ENCODE measurements at places on chromosomes 13 and 19.

DNA sequence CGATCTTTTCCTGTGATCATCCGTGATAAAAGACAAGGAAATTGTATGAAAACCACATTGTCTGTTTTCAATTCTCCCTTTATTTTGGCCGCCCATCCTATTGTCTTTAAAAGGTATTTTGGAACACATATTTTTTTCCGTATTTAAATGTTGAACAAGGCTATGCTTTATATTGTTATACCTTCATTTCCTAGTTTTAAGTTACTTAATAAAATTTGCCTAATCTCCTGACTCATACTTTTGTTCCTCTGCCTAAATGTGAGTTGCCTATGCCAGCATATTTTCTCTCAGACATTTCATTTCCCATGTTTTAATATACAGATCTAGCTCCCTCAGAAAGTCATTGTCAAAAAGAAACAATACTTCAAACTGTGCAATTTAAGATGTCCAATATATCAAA is 104.2 kb downstream of the SLITRK6 start:
- DNase-seq, result no peak

- DNase-seq, result no peak
Observed at GRCh38 chr19:51531349-51532315, at the start of gene SIGLEC6. SIGLEC6 (minus strand) TSS chr19:51531670; CDS start chr19:51531648, 22 bp downstream.

GRCh38 chr13:21745307-21745706 is 74.4 kb downstream of the FGF9 start:
- DNase-seq, result no peak

- DNase-seq, result no peak
Observed at GRCh38 chr13:79486433-79487188, 5.7 kb downstream of the NDFIP2 start.

DNA sequence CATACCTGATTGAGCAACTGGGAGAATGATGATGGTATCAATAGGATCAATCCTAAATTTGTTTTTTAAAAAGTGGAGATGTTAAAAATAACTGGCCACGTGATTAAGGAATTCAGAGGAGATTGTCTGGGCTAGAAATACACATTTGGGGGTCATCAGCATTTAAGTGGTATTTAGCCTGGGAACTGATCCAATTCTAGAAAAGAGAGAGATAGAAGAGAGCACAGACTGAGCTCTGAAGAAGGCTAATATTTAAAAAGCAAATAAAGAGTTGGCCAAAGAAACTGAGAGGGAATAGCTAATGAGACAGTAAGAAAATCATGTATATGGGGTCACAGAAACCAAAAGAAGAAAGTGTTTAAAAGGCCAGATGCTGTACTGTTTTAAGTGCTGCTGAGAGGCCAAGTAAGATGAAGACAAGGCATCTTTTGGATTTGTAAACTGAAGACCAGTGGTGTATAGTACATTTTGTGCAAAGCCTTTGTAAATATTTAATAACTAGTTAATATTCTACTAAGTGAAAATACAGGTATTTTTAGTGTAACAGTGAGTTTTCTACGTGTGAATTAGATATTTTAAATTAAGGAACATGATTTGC is 40.2 kb downstream of the UBL3 start:
- DNase-seq, result no peak

- no peak for DNase-seq
Observed at GRCh38 chr19:6580313-6580712, 10.6 kb downstream of the CD70 start.

GRCh38 chr13:85148009-85148408 is 651.2 kb downstream of the SLITRK6 start:
- no peak for DNase-seq

GRCh38 chr13:105048677-105049076 is 1486.8 kb downstream of the EFNB2 start:
- no peak for DNase-seq

GRCh38 chr13:37070145-37070695 is 10.7 kb upstream of the SUPT20H start:
- DNase-seq, result no peak

- DNase-seq, result no peak
Observed at GRCh38 chr13:45100573-45101262, 19.6 kb upstream of the GTF2F2 start.

DNA sequence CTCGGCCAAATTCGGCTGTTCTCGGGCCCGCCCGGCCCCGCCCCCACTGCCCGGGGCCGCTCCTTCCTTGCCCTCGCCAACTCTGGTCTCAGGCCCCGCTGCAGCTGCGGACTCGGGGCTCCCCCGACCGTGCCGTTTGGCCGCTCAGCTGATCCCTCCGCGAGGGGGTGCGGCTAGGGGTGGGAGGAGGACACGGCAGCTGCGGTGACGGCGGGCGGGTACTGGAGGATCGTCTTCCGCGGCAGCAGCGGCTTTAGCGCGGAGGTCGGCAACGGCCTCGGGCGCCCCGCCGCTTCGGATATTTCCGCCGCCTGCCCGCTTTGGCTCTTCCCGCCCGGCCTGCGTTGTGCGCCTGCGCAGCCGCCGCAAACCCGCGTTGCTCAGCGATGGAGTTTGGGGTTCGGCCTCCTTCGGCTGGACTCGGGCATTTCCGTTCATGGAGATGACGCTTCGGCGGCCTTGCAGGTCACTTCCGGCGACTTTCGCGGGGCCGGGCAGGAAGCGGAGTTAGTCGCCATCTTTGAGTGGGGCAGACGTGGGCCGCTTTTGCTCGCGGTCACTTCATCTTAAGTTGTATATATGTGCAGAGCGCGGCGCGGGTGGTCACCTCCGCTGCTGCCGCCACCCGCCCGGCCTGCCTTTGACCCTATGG is 338 bp upstream of the UBE2M start:
- peak; percentile 98 for DNase-seq

GRCh38 chr13:80515296-80515695 is 174.4 kb upstream of the SPRY2 start:
- no peak for DNase-seq

DNA sequence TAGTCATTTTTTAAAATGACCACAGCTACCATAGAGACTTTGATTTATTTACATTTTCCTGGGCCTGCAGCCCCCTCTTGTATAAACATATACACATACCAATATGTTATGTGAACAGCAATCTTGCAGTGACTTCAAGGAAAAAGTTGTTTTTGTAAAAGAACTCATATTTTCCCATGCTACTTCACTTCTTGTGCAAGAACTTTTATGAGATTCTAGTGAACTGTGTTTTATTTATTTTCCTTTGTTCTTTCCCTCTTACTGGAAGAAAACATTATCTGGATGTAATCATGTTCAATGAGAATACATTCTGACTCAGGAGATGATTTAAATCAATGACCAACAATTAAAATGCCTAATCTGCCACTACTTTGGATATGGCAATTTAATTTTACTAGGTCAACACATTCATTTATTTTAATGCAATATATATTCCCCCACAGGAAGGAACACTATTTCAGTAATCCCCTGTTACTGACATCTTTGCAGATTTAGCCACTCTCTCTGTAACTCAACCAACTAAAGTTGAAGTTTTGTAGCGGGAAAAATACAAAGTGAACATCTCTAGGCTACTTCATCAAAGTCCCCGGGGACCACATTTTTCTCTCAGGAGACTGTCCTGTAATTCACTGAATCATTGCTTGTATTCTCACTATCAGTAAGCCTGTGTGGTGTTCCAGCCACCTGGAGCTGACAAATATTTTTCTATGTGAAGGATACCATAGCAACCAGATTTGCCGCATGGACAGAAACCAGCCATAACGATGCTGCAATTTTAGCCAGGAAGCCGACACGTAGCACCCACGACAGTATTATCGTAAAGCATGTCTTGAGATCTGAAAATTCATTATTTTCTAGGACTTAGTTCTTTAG is 90.5 kb downstream of the STARD13 start:
- no peak for DNase-seq

GRCh38 chr13:71721104-71721503 is 145.9 kb downstream of the DACH1 start:
- no peak for DNase-seq

- DNase-seq, result no peak
Observed at GRCh38 chr19:313169-313987, 22.2 kb upstream of the PLPP2 start.

DNA sequence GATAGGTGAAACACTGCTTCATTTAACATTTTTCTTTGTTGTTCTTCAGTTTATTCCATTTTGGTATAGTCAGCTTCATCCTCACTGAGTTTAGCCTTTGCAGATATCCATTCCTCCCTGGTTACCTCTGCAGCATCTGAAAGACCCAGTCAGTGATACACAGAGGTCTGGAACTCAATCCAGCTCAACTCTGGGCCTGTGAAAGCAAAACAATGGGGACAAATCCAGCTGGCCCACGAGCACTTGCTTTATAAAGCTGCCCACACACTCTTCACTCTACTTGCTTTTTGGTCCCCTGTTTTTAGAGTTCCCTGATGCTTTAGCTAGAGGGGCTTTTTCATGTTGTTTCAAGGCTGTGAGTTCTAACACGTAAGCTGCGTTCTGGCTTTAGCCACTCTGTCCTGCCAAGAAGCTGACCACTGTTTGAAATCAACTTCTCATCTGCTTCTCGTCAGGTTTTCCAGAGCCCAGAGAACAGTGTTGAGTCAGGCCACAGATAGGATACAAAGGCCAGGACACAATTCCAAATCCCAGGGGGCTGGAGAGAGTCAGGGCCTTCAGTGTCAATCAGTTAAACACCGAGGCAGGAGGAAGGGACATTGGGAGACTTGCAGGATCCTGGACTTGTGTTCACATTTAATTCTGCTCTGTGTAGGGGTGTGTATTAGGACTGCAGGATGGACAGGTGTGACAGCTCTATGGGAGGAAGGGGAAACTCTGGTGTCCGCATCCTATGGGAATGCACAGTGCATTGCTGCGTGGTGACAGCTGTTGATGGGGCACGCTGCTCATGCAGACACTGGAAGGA is 83.5 kb upstream of the RNF113B start:
- DNase-seq, result no peak

DNA sequence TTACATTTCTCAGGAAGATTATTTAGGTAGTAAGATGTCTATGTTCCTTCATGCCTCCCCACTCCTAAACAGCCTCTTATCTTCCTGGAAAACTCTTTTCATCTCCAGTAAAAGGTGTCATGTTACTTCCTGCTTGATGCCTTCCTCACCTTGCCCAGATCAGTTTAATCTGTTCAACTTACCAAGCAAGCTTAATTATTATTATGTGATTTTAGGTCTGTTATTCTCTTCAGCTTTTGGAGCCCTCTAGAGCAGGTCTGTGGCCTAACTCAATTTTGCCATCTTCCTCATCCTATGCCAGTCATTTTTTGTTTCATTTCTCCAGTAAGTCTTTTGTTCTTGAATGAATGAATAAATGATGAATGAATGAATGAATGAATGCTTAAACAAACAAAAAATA is 528.4 kb downstream of the DCT start:
- DNase-seq, result no peak

- DNase-seq, result no peak
Observed at GRCh38 chr19:47376589-47377144, 27.6 kb downstream of the DHX34 start.

DNA sequence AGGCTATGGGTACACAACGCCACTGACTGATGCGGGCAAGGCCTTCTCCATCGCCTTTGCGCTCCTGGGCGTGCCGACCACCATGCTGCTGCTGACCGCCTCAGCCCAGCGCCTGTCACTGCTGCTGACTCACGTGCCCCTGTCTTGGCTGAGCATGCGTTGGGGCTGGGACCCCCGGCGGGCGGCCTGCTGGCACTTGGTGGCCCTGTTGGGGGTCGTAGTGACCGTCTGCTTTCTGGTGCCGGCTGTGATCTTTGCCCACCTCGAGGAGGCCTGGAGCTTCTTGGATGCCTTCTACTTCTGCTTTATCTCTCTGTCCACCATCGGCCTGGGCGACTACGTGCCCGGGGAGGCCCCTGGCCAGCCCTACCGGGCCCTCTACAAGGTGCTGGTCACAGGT is 6.9 kb downstream of the KCNK6 start:
- DNase-seq, result no peak

- no peak for DNase-seq
Observed at GRCh38 chr13:94859811-94860210, 147.5 kb upstream of the SOX21 start.

DNA sequence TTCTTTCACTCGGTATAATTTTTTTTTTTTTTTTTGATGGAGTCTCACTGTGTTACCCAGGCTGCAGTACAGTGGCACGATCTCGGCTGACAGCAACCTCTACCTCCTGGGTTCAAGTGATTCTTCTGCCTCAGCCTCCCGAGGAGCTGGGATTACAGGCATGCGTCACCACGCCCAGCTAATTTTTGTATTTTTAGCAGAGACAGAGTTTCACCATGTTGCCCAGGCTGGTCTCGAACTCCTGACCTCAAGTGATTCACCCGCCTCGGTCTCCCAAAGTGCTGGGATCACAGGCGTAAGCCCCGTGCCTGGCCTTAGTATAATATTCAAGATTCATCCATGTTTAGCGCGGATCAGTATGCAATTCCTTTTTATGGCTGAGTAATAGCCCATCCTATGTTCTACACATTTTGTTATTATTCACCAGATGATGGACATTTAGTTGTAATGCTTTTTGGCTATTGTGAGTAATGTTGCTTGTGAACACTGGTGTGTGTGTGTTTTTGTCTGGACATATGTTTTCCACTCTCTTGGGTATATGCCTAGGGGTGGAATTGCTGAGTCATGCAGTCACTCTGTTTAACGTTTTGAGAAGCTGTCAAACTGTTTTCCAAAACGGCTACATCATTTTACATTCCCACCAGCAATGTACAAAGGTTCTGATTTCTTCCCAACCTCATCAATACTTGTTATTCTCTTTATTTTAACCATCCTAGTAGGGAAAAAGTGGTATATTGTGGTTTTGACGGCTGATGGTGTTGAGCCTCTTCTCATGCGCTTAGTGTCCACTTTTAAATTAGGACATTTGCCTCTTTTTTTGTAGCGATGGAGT is 22.9 kb downstream of the PLEKHF1 start:
- DNase-seq, result no peak

GRCh38 chr19:4051175-4052101 is 15.3 kb downstream of the ZBTB7A start:
- no peak for DNase-seq

DNA sequence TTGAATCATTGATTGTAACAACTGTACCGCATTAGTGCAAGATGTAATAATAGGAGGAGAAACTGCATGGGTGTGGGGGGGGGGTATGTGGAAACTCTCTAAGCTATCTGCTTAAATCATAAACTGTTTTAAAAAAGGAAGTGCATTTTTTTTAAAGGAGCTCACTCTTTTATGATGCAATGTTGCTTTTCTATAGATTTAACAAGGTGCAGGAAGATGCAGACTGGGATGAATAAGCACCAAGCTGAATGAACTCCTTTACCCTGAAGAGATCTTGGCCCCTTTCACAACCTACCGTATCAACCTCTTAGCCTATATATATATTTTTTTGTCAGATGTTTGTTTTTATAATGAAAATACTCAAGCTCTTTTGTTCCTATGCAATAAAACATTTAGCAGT is 95.9 kb downstream of the AKAP11 start:
- no peak for DNase-seq
